NB4 (cell line): ENCODE measurements at places on chromosomes 1 and 21.

- DNase-seq, result no peak
Measured at GRCh38 chr1:93720956-93721626, 39.5 kb upstream of the BCAR3 start.

GRCh38 chr21:38487901-38488639 lies 10.2 kb downstream of the ERG start:
- DNase-seq, result no peak

DNA sequence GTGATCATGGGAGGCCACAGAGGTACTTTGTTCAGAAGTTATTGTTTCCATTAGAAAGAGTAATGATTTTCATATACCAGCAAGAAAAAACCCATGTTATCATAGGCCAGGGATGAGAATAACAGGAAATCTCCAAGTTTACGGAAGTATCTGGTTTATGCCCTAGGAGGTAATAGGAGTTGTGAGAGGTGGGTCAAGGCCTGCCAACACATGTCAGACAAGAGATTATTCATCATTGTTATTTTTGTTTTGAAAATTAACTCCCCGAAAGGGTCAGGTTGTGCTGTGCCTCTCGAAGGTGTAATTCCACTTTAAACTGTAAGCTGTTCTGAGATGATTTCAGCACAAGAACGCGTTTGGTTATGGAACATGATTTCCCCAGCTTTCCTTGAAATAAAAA lies 218.4 kb downstream of the CAMTA1 start:
- DNase-seq, result no peak

GRCh38 chr1:46812996-46813857 lies 14.4 kb downstream of the CYP4B1 start:
- DNase-seq, result no peak

DNA sequence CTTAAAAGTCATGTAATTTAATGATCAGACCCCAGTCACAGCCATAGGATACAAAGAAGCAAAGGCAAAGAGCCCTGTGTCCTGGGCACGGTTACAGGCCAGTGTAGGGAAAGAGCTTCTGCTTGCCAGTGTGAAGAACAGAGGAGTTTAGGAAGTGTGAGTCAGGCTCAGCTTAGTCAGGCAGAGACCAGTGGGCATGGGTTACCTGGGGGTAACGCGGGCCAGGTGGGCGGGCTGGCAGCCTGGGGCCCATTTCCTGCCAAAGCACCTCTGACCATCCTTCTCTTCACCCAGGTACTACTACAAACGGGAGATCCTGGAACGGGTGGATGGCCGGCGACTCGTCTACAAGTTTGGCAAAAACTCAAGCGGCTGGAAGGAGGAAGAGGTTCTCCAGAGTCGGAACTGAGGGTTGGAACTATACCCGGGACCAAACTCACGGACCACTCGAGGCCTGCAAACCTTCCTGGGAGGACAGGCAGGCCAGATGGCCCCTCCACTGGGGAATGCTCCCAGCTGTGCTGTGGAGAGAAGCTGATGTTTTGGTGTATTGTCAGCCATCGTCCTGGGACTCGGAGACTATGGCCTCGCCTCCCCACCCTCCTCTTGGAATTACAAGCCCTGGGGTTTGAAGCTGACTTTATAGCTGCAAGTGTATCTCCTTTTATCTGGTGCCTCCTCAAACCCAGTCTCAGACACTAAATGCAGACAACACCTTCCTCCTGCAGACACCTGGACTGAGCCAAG lies 4.7 kb downstream of the ELF3 start:
- DNase-seq, result no peak

DNA sequence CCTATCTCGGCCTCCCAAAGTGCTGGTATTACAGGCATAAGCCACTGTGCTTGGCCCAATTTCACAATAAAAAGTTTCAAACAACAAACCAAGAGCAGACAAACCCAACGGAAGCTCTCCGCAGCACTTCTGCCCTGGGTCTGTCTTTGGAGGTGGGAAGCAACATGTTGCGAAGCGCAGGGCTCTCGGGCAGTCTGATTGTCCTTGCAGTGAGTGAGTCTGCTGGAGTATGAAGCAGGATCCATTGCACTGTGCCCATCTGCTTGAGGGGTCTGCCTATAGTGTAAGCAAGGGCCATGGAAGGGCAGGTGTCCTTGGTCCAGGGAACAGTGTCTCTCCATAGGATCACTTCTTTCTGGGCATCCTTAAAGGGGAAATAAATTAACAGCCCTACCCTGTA lies 14.6 kb upstream of the PARP1 start:
- DNase-seq, result no peak

GRCh38 chr1:74504125-74504932 lies 8.1 kb downstream of the LRRC53 start:
- peak; percentile 53 for DNase-seq

- no peak for DNase-seq
Measured at GRCh38 chr1:53629101-53629691, 109.8 kb downstream of the GLIS1 start.

GRCh38 chr1:184299796-184300195 lies 87.0 kb upstream of the C1orf21 start:
- DNase-seq, result no peak

GRCh38 chr21:17911628-17912027 lies 92.5 kb upstream of the C21orf91 start:
- no peak for DNase-seq

GRCh38 chr1:32878637-32879041 lies 7.7 kb upstream of the HPCA start:
- no peak for DNase-seq

GRCh38 chr1:17569200-17570139 lies 30.0 kb downstream of the ARHGEF10L start:
- peak; percentile 78 for DNase-seq

- DNase-seq, result no peak
Measured at GRCh38 chr1:236214761-236215160, 67.0 kb downstream of the ERO1B start.

DNA sequence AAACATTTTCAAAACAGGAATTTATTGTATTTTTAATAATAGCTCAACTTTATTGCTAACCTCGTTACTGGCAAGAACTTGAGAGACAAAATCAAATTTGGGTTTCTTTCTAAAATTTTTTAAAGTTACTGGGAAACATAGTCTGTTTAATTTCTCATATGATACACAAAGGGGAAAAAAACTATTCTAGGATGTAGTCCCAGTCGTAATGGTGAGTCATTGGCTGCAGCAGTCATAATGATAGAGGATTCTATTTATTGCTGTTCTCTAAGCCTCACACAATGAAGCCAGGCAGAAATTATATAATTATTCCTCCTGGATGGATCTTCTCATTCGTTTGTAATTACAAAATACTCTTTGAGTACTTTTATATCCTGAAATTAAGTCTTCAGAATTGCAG lies 326.5 kb upstream of the SGIP1 start:
- no peak for DNase-seq

GRCh38 chr1:1981142-1981500 lies 22.5 kb downstream of the CFAP74 start:
- DNase-seq, result no peak

DNA sequence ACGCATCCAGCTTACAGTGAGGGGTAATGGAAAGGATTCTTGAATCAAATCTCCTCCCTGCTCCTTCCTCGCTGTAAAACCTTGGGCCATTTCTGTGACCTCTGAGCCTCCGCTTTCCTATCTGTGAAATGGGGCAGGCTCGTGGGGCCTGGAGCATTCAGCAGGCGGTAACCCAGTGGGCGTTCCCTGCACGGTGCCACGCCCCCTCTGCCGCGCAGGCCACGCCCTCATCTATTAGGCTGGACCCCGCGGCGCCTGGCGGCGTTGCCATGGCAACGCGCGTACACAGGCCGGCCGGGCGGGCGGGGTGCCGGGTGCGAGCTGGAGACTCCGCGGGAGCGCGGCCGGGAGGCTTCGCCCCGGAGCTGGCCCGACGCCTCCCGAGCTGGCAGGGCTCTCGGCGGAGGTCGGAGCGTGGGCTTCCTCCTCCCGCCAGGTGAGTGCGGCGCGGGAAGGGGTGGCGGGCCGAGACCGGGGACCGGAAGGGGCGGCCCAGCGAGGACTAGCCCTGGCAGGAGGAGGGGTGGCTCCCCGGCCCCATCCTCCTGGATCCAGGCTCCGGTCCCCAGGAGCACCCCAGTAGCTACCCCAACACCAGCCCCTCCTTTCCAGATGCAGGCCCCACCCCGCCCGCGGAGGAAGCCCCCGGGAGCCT lies at the start of gene FHAD1:
Gene FHAD1 (plus strand): TSS at position 264 of the 655 bp plus-strand sequence. CDS start 4,562 bp downstream, outside the sequence.
- peak; percentile 12 for DNase-seq

DNA sequence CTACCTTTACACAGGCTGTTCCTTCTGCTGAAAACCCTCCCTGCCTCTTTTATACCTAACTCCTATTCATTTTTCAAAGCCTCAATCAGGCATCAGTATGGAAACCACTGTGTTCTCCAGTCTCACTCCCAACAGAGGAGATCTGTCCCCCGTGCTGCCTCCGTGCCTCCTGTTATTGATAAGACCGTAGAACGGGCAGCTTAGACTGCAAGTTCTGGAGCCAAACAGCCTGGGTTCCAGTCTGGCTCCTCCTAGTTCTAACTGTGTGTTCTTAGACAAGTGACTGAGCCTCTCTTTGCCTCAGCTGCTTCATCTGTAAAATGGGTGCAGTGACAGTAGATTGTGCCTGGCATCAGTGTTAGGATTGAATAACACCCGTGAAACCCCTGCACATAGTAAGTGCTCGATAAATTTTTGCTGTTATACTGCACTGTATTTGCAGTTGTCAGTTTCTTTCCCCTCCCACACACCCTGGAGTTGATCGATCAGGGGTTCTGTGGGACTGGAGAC lies 17.0 kb upstream of the IFFO2 start:
- DNase-seq, result no peak

GRCh38 chr1:59595774-59596173 lies 219.0 kb upstream of the HOOK1 start:
- DNase-seq, result no peak

DNA sequence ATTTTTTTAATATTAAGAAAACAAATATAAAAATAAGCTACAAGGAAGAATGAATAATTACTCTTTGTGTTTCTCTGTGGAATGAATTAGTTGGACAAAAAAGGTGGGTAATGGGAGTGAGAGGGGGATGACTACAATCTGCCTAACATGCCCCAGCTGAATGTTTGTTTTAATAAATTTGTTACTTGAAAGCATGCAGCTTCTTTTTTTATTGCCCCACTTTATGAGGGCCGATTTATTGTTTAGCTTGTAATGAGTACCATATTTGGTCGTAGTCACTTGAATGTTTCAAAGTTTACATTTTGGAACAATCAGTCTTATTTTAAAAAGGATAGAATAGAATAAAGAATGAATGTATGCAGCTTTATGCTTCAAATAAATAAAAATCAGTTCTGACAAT lies 197.4 kb downstream of the LBR start:
- DNase-seq, result no peak

DNA sequence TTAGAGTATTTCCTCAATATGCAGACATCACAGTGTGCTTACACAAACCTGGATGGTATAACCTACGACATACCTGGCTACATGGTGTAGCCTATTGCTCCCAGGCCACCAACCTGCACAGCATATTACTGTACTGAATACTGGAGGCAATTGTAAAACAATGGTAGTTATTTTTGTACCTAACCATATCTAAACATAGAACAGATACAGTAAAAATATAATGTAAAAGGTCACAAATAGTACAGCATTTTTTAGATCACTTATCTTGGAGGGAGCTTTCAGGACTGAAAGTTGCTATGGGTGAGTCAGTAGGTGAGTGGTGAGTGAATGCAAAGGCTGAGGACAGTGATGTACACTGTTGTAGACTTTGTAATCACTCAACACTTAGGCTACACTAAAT lies 492.3 kb downstream of the MRPL39 start:
- no peak for DNase-seq

GRCh38 chr1:212769459-212770167 lies 22.0 kb downstream of the NSL1 start:
- no peak for DNase-seq

DNA sequence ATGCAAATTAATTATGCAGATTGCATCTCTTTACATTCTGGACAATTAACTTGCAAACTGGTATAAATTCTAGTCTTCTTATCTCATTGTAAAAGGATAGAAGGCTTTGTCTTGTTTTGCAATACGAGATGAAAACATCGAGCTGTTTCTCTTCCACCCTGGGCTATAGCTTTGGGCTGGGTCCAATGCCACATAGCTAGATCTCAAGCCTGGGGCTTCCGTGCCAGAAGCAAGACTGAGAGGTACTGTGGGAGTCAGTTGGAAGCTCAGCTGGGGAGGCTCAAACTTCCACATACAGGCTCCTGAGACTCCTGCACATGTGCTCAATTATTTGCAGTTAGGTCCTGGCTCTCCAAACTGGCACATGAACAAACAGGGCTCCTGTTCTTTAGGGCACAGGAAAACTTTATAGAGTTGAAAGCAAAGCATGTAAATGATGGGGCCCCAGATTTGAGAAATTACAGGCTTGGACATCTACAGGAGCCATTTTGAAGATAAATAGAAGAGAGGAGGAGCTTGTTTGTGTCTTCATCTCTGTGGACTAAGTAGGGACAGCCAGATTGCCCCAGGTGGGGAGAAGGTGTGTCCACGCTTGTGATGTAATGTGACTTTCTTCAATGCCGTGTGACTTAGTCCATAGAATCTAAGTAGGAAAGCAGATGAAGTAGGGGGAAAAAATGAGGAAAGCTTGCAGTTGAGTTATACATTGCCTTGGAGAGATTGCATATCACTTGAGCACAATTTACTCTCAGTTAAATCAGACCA lies 65.9 kb upstream of the SIPA1L2 start:
- no peak for DNase-seq

DNA sequence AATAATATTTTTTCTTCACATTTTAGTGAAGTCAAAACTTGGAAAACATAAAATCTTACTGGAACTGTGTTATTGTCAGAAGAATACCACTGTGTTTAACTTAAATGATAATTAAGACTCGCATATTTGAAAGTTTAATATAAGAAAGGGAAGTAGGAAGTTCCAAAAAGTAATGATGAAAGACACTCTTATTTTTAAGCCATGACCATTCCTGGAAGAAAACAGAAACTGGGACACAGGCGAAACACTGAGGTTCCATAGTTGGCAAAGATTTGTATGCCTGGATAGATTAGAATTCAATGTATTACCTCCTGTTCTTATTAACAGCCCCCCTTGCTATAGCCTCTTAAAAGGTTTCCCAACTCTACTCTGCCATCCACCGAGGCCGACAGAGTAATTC lies 271.2 kb downstream of the DPYD start:
- DNase-seq, result no peak

- DNase-seq, result no peak
Measured at GRCh38 chr1:93358293-93358692, 12.6 kb downstream of the DR1 start.

- no peak for DNase-seq
Measured at GRCh38 chr1:170521818-170522217, 10.1 kb upstream of the GORAB start.

DNA sequence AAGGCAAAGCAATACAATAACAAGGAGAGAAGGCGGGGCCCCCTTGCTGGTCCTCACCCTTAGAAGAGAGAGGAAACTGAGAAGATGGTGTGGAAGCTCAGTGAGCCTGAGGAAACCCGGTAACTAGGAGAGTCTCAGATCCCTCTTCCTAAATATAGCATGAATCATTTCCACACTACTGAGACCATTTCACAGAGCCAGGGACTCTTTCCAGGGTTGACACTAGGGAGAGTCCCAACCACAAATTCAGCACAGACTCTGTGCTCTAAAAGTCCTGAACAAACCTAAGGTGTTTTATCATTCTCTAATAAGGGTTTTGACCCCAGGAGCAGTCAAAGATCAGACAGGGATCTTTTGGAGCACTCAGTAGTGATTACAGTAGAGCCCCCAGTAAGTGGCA lies 647.7 kb downstream of the KCNT2 start:
- DNase-seq, result no peak
